ENCODE measurements at places on chromosomes 13 and 19.

- no peak for DNase-seq
Observed at GRCh38 chr13:32889986-32890565, 126.1 kb upstream of the KL start.

DNA sequence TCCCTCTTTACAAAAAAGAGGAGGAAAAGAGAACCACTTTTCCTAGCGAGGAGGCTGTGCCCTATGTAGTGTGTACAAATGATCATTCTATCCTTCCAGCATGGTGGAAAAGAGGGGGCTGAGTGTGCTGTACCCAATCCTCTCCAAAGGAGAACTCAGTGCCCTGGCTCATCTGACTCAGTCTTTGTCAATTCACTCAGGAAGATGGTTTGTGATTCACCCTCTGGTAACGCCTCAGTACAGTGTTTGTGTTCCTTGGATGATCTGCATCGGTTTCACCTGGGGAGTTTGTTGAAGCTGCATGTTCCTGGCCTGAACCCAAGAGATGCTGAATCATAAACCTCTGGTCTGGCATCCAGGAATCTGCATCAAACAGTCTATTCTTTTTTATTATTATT is 18.3 kb upstream of the ENOX1 start:
- peak; percentile 93 for DNase-seq

DNA sequence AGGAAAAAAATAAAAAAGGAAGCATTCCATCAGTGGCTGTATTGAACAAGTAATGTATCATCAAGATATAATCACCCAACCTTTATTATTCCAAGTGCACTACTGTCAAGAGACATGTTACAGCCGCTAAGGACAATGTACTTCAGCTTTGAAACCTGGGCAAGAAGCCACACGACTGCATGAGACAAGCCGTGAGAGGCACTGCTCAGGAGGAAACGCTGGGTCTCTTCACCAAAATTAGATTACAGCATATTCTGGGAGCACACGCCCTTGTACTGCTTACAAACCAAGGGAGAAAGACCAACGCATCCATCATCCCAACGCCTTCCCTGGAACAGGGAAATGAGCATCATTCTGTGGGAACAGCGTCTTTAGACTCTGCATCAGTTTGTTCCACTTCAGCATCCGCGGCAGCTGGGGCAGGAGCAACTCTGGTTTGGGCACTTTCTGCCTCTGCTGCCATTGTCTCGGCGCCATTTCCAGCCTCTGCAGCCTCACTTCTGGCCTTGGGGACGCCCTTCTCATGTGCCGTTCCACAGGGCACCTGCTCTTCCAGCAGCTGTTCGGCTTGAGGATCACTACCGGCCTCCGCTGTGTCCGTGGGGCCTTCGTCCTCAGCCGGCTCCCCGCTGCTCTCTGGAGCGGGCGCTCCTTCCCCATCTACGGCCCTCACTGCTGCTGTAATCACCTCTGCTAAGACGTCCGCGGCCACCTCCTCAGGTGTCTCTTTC is 22.4 kb upstream of the BRD4 start:
- DNase-seq, result no peak

DNA sequence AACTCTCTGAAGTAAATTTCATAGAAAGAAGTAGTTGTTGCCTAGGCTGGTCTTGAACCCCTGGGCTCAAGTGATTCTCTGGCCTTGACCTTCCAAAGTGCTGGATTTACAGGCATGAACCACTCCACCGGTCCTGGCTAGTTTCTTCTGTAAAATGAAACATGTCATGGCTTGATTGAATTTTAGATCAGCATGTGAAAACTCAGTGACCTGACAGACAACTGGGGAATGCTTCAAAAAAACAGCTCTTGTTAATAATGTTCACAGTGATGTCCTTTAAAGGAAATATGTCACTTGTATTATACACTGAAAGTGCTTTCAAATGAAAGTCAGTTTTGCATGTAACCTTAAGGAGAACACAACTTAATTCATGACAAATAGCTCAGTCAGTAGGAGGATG is 118.2 kb downstream of the KLF5 start:
- no peak for DNase-seq

DNA sequence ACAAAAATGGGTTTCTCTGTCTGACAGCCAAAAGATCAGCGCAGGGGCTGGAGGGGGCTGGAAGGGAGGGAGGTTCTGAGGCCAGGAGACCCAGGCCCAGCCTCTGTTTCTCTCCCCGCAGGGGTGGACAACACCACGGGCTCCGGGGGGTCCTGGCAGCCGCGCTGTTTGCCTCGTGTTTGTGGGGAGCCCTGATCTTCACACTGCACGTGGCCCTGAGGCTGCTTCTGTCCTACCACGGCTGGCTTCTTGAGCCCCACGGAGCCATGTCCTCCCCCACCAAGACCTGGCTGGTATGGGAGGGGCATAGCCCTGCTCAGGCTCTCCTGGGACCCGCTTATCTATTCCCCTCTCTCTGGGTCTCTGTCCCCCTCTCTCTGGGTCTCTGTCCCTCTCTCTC is 9.6 kb downstream of the CPT1C start:
- DNase-seq, result no peak

- DNase-seq, result no peak
Observed at GRCh38 chr13:99929866-99930265, 41.7 kb downstream of the ZIC5 start.

DNA sequence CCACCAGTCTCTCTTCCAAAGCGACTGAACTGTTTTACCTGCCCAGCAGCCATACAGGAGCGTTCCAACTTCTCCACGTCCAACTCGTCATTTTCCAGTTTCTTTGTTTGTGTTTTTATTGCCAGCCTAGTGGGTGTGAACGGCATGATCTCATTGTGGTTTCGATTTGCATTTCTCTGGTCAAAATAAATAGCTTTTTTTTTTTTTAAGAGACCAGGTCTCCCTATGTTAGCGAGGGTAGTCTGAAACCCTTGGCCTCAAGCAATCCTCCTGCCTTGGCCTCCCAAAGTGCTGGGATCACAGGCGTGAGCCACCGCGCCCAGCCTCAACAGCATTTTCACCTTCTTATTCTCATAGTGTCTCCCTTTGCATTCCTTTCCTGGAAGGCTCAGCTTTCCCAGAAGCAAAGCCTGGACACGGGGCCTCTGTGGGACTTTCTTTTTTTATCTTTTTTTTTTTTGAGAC is 4.2 kb upstream of the JSRP1 start:
- no peak for DNase-seq

DNA sequence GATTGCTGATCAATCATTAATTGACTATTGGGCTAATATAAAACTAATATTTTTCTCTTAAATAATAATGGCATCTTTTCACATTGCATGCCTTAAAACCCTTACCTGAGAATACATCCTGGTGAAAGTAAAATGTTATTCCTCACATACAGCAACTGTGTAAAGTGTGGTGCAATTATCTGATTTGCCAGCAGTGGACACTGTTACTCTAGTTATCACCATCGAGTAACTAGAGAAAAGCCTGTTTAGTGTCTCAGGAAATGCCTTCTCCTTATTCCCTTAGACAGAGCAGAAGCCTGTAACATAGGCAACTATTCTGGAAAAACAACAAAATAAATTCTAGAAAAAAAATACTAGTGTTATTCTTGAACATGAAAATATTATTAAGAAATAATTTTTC is 459.8 kb downstream of the FGF14 start:
- peak; percentile 43 for DNase-seq

- DNase-seq, result peak; percentile 95
Observed at GRCh38 chr19:4575267-4576015, 16.0 kb upstream of the SEMA6B start.

GRCh38 chr13:51360489-51360888 is 21.0 kb downstream of the SERPINE3 start:
- DNase-seq, result no peak

DNA sequence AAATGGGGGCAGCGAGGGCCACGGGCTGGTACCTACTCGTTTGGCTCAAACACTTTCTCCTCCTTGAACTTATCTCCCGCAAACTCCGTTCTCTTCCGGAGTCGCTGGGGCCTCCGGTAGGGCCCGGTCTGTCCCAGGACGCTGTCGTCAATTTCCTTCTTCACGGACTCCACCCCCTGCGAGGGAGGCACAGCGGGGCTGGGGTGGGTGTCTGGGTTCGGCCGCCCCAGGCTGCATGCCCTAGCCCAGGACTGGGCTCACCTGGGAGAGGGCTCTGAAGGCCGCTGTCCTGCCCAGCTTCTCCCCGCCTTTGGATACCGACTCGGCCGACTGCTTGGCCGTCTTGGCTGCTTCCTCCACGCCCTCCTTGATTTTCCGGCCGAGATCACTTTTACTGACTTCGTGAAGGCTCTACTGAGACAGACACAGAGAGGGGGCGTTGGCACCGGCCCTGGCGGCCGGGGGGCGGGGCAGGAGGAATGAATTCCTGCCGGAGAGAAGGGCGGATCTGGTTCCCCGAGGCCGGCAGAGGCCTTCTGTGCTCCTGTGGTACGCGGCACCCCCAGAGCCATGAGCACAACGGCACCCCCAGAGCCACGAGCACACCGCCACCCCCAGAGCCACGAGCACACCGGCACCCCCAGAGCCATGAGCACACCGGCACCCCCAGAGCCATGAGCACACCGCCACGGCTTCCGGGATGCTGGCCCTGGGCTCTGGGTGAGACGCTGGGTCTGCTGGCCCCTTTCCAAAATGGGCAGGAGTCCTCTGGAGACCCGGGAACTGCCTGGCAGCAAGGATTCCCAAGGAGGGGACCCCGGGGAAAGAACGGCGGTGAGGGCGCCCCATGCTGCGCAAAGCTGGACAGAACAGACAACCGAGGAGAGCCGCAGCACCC is 8.1 kb upstream of the CTXN1 start:
- DNase-seq, result no peak

DNA sequence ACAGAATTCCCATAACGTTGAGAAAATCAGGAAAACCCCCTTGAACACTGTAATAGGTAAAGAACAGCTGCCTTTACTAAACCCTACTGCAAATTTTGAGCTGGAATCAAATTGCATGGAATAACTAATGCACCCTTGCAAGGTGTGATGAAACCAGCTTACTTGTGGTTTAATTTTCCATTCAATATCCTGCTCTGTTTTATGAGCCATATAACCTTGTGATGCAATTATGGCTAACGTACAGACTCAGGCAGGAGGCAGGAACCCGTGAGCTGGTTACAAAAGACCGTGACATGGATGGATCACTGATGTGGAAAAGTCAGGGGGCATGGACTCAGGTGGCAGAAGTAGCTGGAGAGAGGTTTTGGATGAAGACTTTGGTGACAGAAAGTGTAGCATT is 438.6 kb downstream of the COG6 start:
- DNase-seq, result no peak

- no peak for DNase-seq
Observed at GRCh38 chr13:95296326-95296925, 4.8 kb downstream of the ABCC4 start.

DNA sequence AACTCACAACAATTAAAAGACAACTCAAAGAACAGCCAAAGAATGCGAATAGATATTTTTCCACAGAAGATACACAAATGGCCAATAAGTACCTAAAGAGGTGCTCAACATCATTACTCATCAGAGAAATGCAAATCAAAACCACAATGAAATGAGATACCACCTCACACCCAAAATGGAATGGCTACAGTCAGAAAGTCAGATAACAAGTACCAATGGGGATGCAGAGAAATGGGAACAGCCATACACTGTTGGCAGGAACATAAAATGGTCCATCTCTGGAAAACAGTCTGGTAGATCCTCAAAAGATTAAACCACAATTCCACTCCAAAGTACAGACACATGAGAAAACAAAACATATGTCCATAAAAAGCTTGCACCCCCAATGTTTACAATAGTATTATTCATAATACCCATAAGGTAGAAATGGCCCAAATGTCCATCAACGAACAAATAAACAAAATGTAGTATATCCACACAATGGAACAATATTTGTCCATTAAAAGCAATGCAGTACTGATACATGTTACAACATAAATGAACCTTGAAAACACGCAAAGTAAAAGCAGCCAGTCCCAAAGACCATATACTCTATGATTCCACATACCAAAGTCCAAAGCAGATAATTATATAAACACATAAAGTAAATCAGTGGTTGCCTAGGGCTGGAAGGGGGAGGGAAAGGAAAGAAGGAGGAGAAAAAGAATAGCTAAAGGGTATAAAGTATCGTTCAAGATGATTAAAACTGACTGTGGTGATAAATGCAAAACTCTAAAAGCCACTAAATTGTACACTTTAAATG is 19.6 kb downstream of the USP12 start:
- peak; percentile 6 for DNase-seq

DNA sequence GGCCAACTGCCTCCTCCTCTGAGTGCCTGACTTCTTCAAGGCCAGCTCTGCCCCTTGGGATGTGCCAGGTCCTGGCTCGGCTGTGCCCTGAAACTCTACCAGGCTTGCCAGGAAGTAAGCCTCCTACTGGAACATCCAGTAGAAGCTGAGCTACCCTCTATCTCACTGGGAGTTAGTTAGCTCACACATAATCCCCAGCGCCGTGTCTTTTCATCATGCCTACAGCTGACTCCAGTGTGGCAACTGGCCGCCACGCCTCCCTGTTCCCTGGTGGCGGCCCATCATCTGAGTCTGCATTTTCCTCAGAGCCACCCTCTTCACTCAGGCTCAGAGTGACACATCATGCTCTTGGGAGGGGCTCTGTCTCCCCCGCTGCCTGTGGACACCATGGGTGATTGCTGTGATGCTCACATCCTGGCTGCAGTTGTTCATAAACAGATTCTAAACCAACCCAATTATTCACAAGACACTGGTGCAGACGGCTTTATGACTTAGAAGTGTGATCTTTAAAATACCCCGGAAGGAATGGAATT is 131.9 kb upstream of the IRS2 start:
- DNase-seq, result peak; percentile 32

DNA sequence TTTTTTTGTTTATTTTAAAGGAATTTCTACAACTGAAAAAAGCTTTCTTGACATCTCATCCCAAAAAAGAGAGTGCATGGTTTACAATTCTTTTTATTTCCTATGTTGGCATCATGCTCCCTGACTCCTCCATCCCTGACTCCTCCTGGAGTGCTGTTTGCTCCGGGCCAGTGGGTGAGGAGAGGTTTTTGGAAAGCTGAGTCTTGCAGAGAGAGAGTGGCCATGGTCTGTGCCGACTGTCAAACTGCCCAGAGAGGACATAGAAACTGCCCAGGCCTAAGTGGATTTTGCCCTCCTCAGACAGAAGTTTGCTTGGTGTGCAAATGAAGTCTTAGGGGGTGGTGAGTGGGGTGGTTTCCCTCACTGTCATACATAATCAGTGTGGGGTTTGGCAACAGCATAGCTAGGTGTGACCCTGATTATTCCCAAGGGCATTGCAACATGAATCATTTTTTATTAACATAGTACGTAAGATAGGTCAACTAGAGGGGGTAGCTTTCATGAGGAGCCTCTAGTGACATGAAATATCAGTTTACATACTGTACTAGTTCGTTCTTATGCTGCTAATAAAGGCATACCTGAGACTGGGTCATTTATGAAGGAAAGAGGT is 179.8 kb upstream of the UBL3 start:
- DNase-seq, result no peak

- DNase-seq, result no peak
Observed at GRCh38 chr13:52980695-52981094, 47.9 kb upstream of the OLFM4 start.

Measured in brain microvascular endothelial cell (primary cell).